ENCODE measurements at places on chromosomes 4 and X. TPM values are rescaled to one million over a fixed set of nuclear protein-coding genes. Genes with fewer than 3 reads are reported as not detected.

The LRBA gene
- 18.2 TPM for polyA plus RNA-seq

The WDFY3 gene
- polyA plus RNA-seq, result not detected

The VEGFC gene
- polyA plus RNA-seq, result not detected

The RBMXL3 gene
- polyA plus RNA-seq, result not detected

The SHOX gene
- not detected for polyA plus RNA-seq

The CT45A10 gene
- not detected for polyA plus RNA-seq

The REELD1 gene
- not detected for polyA plus RNA-seq

The ARR3 gene
- not detected for polyA plus RNA-seq

The GABRG1 gene
- not detected for polyA plus RNA-seq

The XAGE2 gene
- not detected for polyA plus RNA-seq

The MSMO1 gene
- 15.9 TPM for polyA plus RNA-seq

The MAML3 gene
- 1.6 TPM for polyA plus RNA-seq

The DRD5 gene
- polyA plus RNA-seq, result not detected

The CASP6 gene
- polyA plus RNA-seq, result 57.2 TPM

The MND1 gene
- not detected for polyA plus RNA-seq

The FANCB gene
- 1.4 TPM for polyA plus RNA-seq

The KDM5C gene
- polyA plus RNA-seq, result 23.6 TPM

The TMSB15B gene
- 11.8 TPM for polyA plus RNA-seq

The PCDH19 gene
- not detected for polyA plus RNA-seq

The THAP6 gene
- 8.2 TPM for polyA plus RNA-seq

The RBM46 gene
- not detected for polyA plus RNA-seq

The GRPR gene
- not detected for polyA plus RNA-seq

The ZNF185 gene
- polyA plus RNA-seq, result 2.8 TPM

The ESX1 gene
- not detected for polyA plus RNA-seq

The IL2 gene
- not detected for polyA plus RNA-seq

The STAP1 gene
- polyA plus RNA-seq, result 0.59 TPM

The GAGE12E gene
- polyA plus RNA-seq, result not detected

The SLC7A11 gene
- polyA plus RNA-seq, result not detected

The TIGD4 gene
- not detected for polyA plus RNA-seq

All from naive thymus-derived CD8-positive, alpha-beta T cell (primary cell).